ENCODE measurements at places on chromosomes 2 and 18.

GRCh38 chr2:2708575-2709430, 377.7 kb upstream of the MYT1L start:
- DNase-seq = no peak

DNA sequence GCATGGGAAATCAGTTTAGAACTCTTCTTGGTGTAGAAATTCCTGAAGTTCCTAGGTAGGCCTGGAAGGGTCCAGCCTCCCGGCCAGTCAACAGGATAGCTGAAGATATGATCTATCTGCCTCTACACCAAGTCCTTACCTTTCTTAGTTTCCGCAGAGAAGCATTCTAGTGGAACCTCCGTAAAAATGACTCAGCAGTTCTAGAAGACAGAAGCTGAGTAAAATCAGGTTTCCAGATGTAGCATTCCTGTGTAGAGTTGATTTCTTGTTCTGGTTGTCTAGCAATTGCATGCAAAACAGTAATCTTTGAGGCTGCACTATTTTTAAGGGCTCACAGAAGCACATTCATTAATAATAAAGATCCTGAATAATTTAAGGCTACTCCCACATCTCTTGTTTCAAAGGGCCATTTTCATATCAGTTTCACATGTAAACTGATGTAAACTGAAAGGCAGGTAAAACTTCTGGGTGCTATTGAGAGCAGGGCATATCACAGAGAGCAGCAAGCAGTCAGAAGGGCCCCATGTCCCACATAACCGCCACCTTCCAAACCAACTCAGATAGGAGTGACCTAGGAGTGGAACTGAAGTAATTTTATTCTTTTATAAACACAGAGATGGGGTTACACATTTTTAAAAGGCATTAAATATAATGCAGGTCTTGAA, 3.2 kb upstream of the DYTN start:
- DNase-seq = no peak

DNA sequence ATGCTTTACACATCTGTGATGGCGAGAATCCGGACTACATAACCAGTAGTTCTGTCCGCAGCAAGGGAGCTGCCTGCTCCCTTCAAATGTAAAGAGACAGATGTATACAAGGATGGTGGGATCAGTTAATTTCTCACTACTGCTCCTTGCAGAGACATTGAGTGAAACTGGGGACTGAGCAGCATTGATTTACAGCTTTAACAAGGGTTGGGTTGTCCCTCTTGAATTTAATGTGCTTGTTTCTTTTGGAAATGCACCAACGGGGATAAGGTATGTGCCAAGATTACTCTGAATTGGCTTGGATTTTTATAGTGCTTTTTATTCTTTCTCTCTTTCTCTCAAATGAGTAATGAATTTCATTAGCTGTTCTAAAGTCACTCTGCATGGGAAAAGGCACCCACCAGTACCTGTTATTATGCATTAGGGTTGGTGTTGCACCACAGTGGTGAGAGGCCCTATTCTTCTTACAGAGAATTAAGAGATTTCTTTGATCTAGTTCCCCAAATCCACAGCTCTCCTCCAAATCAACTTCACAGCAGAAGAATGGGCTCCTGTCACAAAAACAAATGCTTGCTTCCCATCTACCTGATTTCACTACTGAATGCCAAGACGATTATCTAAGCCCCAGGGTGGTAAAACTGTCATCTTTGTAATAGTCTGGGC, 107.6 kb downstream of the DOCK10 start:
- DNase-seq = no peak

DNA sequence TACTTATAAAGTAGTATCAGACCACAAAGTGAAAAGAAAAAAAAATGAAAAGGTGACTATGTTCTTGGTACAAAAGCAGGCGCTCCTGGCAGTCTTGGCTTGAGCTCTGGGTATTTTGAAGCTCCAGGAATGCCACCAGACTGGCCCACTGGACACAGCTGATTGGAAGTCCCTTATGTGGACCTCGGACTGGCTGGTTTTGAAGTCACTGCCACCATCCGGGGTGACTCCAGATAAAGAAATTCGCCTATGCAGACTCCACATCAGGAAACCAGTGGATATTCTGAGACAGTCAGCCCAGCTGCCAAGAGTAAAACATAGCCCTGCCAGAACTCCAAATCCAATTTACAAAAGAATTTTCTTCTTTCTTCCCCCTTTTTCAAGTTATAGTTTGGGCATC, 28.0 kb downstream of the ACKR3 start:
- DNase-seq = no peak

- no peak for DNase-seq
Observed at GRCh38 chr2:162164802-162165201, 12.8 kb upstream of the GCG start.

DNA sequence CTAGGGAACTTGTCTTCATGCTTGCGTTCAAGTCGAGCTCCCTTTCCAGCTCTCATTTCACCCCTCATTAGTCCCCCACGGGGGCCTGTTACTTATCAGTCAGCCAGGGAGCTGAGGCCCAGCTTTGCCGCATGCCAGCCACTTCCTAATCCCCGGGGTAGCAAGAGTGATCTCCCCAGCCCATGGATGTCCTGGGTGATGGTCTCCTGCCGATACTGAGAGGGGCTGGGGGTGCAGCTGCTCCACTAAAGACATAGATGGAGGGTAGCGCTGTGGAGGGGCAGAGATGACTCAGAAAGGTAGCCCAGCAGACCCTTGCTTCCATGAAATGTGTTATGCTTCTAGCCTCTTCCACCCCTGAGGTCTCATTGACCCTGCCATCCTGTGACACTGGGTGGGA, 314.0 kb upstream of the EPAS1 start:
- DNase-seq = no peak
